Brain microvascular endothelial cell (primary cell): ENCODE measurements at places on chromosomes 11 and 22.
A peak's percentile ranks its signal among the peaks of the same experiment; 100 is the strongest.

DNA sequence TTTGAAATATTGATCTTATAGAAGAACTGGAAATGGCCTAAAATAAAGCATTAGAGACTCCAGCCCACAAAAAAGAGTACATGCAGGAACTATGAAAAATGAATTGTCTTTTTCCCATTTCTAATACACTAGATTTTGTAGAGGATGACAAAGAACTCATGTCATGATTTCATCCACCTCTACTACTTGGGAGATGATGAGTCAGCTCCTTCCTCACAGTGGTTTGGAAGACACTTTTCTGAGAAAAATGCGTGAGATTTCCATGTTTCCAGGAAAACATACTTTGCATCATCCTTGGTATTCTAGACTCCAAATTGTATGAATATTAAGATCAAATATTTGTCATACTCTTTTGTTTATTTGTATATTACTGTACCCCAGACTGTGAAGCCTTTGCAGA, 500.5 kb downstream of the FAM181B start:
- DNase-seq = peak; percentile 9

DNA sequence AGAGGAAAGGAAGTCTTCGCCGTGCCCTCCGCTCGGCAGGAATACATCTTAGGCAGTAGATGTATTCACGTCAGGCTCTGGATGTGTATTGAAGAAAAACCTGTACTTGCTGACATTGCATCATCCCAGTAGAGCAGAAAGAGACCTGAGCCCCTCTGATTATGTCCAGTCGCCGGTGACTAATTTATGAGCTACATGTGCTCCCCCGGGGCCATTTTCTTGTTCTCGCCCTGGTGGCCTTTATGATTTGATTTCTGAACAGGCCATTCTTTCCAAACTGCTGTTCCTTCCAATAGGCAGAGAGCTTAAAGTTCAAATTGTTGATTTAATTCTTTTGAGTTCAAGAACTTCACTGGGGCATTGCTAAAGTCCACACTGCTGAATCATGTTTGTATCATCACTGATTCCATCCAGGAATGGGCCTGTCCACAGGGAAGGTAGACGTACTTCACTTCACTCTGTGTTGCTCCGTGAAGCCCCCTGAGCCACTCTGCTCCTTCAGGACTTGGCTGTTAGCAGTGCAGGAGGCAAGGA, 137.3 kb upstream of the RASSF10 start:
- DNase-seq = no peak

GRCh38 chr11:20249796-20250195, 89.5 kb upstream of the DBX1 start:
- DNase-seq = no peak

DNA sequence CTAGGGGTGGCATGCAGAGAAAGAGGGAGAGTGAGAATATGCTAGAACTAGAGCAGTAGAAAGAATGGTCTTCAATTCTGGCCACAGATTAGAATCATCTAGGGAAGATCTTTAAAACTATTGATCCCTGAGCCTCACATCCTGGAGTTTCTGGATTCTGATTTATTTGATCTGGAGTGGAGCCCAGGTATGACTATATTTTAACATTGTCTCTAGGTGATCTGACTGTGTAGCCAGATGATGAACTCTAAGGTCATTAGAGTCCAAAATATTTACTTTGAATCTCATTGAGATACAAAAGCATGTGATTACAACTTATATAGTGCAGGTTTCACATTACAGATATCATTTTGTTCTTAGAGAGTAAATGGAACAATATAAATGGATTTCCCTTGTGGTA, 79.7 kb downstream of the FDX1 start:
- no peak for DNase-seq

DNA sequence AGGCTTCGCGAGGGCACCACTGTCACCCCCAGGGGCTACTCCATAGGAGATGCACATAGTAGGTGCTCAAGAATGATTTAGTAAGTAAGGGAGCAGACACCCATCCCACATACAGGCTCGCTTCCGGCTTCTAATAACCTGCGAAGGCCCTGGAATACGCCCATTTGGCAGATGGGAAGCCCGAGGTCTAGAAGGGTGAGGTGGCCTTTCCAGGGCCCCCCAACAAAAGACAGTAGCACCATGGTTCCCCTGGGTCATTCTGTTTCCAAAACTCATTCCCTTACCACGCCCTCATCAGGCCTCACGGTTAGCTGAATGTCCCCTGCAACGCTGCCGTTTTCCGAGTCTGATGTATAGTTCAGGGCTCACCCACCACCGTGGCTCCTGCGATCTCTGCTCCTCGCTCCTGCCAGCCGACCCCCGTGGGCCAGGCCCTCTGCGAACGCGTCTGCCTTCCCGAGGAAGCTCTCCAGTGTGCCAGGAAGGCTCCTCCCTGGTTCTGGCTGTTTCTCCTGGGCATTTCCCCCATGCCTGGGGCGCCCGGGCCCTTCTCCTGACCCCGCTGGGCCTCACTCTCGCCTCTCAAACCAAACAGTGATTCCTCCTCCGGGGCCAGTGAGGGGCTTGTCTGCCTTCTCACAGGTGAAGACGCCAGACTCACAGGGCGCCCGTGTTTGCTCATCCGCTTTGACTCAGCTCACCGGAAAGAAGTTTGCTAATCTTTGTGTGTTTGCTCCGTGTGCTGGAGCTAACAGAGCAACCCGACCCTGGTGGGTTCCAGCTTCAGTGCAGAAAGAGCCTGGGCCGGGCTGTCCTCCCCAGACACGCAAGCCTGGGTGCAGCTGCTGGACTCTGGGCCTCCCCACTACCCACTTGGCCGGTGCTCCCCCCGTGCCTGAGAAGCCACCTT, 86.6 kb downstream of the RTL6 start:
- no peak for DNase-seq

DNA sequence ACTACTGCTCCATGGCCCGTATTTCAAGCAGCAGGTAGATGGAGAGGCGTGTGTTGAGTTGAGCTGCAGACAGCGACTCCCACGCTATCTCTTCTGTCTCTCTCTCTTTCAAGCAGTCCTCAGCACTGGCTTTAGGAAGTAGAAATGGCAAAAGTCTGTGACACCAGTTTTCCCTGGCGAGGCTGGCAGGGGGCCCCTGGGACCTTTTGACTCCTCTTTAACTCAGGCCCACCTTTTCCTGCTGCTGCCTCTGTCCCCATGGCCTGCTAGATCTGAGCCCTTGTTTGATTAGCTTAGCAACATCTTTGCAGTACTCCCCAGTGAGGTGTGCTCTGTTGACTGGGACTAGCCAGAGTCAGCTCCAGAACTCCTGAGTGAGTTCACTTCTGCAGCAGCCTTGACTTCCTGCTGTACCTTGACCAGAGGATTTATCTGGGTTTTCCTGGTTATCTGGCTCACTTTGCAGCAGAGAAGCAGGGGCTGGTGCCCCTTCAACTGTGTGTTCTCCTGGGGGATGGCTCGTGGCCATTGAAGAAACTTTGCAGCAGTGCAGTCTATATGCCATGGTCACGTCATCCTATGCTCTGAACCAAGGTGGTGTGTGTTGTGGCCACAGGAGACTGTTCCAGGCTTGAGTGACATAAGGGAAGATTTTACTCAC, 183.9 kb downstream of the DBX1 start:
- no peak for DNase-seq

GRCh38 chr11:35539256-35539655, 13.8 kb upstream of the PAMR1 start:
- DNase-seq = no peak

DNA sequence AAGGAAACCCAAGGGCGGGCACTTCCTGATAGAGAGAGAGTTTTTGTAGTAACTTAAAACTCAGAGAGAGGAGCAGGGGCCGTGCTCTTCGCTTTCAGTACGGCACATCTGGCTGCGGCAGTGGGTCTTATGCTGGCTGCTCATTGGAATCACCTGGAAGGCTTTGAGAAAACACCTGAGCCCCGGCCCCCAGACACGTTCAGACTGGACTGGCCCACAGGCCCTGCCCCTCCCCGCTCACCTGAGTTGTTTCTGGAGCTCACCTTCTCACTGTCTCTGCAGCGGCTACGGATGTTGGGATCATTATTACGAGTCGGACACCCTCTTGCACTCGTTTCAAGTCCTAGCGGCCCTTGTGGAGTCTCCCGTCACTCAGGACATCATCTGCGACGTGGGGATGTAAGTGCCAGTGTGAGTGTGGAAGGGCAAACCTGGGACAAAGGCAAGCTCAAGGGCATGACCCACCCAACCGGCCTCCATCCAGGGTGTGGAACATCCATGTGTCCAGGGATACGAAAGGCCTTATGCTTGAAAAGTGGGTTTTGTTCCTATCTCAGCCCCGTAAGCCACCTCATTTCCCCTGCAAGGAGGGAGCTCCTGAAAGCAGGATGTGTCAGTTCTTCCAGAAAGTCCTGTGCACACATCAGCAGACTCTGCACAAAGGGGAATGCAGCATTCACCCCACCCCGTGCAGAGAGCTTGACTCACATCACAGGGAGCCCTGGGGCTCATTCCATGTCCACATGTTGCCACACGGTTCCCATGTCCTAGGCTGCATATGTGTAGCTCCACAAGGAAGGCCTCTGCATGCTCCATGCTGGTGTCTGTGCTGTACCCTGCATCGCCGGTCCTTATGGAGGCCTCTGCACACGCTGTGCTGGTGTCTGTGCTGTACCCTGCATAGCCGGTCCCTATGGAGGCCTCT, 5.4 kb downstream of the NADSYN1 start:
- no peak for DNase-seq
